ENCODE measurements at places on chromosomes 6 and 20.

- DNase-seq: no peak
Observed at GRCh38 chr6:129605967-129606366, 104.0 kb downstream of the ARHGAP18 start.

GRCh38 chr6:157990321-157991066 lies 8.8 kb downstream of the SYNJ2 start:
- no peak for DNase-seq

DNA sequence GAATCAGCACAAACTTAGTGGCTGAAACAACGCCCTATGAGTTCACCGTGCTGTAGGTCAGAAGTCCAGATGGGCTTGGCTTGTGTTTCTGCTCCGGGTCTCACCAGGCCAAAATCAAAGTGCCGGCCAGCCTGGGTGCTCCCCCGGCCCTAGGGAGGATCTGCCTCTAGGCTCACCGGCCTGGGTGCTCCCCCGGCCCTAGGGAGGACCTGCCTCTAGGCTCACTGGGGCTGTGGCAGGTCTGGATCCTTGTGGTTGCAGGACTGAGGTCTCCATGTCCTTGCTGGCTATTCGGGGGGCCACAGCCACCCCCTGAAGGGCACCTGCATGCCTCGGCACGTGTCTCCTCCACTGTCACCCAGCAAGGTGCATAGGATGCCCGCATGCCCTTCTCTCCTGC lies 216.3 kb downstream of the TAF4 start:
- no peak for DNase-seq

GRCh38 chr6:169428532-169428931 lies 174.9 kb upstream of the THBS2 start:
- DNase-seq: no peak

- DNase-seq: peak; percentile 18
Observed at GRCh38 chr6:124881898-124882578, 80.2 kb upstream of the RNF217 start.

DNA sequence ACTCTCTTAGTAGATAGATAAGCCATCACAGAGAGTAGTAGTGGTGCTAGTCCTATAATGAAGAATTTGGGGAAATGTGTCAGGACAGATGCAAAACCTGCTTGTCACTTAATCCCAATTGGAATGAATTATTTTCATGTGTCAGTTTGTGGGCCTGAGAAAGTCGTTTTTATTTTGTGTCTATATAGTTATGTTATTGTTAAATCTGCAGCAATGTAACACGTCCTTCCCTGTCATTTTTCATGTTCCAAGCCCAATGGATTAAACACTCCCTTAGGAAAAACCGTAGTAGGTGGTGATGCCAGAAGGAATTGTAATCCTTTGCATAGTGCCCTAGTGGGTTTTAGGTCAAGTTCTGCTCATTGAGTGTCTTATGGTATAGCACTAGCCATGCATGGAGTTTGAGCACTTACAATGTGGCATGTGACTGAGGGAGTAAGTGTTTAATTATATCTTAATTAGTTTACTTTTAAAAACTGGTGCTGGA lies 105.9 kb upstream of the PRSS16 start:
- DNase-seq: no peak

GRCh38 chr6:140541288-140541687 lies 1166.8 kb upstream of the CITED2 start:
- no peak for DNase-seq

GRCh38 chr6:23181356-23182110 lies 612.2 kb downstream of the HDGFL1 start:
- DNase-seq: peak; percentile 10
